ENCODE measurements at places on chromosomes 11 and 22.

GRCh38 chr11:130413405-130414106, 14.9 kb downstream of the ADAMTS8 start:
- DNase-seq: no peak

DNA sequence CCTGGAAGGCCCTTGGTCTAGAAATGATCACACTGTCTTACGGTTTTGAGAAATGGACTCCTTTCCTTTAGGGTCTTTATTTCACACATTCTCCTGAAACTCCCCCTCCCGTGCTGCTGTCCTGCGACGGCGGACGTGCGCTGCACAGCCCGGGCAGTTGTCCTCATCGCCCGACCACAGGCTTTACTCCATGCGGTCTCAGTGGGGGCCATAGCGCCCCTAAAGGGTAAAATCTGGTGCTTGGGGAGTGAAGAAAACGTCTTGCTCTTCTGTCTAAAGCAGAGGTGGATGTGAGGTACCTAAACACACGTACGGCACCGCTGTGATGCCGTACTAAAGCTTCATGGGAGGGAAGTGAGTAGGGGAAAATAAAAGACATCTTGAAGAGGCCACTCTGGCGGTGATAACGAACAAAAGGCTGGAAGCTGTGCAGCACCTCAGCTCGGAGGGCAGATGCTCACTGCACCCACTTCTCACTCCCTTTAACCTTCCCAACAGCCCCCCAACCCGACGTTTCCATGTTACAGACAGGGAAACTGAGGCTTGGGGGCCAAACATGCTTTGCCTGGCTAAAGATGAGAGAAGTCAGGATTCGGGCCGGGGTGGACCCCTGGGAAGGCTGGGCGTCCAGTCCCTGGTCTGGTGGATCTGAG, 22.6 kb downstream of the MPPED1 start:
- DNase-seq: no peak

DNA sequence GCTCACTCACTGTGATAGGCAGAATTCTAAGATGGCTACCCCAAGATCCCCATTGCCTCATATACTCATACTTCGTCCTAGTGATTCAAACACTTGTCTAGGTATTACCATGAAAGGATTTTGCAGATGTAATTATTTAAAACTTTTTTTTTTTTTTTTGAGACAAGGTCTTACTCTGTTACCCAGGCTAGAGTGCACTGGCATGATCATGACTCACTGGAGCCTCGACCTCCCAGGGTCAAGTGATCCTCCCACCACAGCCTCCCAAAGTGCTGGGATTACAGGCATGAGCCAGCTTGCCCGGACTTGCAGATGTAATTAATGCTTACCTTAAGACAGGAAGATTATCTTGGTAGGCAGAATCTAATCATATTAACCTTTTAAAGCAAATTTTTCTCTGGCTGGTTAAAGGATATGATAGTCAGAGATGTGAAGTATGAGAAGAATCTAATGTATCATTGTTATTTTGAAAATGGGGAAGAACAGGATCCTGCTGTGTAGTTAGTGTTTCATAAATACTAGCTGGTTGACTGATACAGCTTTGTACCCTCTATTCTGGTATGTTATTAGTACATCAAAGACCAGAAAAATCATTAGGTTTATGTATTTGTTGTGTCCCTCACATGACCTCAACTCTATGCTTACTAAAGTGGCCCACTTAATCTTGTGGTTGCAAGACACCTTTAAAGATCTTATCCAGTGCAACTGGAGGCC, 35.5 kb downstream of the C2CD3 start:
- no peak for DNase-seq

GRCh38 chr11:75338516-75339208, 12.8 kb downstream of the ARRB1 start:
- DNase-seq: no peak

GRCh38 chr22:36636916-36637315, 66.6 kb downstream of the CACNG2 start:
- DNase-seq: no peak

DNA sequence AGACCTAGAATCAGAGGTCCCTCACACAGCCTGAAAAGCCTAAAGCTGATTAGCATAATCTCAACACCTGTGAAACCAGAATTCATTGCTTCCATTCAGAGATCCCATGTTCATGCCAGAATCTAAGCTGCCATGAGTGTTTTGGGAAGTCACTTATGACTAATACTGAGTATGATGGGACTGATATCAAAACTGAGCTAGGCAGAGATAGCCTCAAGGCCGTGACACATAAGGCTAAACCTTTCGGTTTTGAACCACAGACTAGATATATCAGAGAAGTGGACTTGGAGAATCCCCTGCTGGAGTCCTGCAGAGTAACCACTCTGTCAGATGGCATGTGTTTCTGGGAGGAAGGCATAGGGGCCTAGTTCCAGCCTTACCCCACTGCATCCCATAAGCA, 23.1 kb upstream of the GLYATL2 start:
- DNase-seq: no peak

DNA sequence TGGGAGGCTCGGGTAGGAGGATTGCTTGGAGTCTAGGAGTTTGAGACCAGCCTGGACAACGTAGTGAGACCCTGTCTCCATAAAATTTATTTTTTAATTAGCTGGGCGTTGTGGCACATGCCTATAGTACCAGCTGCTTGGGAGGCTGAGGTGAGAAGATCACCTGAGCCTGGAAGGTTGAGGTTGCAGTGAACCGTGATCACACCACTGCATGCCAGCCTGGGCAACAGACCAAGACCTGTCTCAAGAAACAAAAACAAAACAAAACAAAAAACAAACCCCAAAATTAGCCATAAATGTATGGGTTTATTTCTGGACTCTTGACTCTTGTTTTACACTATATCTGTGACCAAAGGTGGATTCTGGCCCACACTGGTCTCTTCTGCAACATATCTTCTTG, 41.6 kb downstream of the EIF3F start:
- DNase-seq: no peak

DNA sequence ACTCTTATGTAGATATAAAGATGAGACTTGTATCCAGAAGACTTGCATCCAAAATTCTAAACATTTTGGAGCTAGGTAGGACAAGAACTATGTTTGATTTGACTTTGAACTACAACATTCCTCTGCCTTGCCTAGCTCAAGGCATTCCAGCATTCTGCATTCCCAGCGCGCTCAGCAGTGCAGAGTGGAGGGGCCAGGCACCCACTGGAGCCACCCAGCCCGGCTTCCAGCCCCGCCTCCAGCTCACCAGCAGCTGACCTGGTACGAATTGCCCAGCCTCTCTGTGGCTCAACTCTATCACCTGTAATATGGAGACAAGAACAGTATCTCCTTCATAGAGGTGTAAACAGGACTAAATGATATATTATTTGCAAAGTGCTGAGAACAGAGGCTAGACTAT, 28.8 kb downstream of the PRDM10 start:
- DNase-seq: no peak

DNA sequence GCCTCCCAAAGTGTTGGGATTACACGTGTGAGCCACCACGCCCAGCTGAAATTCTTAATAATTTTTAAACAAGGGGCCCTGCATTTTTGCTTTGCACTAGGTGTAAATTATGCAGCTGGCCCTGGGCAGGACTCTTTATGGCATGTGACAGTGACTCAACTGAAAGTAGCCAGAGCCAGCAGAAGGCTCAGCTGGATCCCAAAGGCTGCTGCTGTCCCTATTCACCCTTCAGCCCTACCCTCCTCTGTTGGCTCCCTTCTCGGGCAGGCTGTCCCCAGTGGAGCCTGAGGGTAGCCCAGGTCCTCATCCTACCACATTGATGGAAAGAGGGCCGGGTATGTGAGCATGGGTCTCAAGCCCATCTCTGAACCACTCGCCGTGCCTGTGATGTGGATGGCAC, 45.6 kb downstream of the CD82 start:
- DNase-seq: no peak

DNA sequence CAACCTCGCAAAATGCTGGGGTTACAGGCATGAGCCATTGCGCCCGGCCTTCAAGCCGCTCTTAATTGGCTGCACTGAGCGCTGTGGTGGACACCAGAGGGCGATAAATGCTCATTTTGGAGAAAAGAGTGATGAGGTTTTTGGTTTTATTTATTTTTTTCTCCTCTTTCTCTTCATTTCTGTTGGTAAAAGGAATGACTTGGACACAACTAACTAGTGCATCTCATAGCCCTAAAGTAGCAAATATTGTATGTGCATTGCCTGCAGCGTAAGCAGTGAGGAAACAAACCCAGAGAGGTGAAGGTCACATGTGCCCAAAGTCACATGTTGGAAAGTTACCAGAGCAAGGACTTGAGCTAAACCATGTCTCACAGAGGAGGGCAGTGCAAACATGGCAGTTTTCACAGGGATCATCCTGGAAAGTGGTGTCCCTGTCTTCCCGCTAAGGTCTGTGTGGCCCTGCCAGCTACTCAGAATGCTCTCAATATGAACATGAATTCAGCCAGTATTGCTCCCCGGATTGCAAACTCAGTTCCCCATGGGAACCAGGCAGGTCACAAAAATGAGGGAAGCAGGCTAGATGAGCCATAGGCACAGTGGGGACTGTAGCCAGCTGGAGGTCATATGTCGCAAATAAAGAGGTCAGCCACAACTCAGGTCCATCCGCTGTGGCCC, 8.6 kb upstream of the CD82 start:
- DNase-seq: no peak

- no peak for DNase-seq
Observed at GRCh38 chr11:129720994-129721393, 94.7 kb upstream of the TMEM45B start.

DNA sequence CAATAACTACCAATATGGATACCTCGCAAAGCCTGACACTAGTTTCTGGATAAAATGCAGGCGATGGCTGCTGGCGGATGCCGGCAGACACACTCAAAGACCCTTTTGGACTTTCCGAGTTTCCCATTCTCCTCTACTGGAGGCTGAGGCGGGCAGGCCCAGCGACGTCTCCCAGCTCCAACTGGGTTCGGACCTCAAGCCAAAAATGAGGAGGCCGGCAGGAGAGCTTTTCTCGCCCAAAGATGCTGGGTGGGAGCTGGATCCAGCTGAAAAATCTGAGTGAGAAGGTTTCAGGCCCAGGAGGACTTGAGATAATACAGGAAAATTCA, 428 bp upstream of the FEZ1 start:
- no peak for DNase-seq

- DNase-seq: no peak
Observed at GRCh38 chr22:27699383-27700019, 102.1 kb downstream of the MN1 start.

DNA sequence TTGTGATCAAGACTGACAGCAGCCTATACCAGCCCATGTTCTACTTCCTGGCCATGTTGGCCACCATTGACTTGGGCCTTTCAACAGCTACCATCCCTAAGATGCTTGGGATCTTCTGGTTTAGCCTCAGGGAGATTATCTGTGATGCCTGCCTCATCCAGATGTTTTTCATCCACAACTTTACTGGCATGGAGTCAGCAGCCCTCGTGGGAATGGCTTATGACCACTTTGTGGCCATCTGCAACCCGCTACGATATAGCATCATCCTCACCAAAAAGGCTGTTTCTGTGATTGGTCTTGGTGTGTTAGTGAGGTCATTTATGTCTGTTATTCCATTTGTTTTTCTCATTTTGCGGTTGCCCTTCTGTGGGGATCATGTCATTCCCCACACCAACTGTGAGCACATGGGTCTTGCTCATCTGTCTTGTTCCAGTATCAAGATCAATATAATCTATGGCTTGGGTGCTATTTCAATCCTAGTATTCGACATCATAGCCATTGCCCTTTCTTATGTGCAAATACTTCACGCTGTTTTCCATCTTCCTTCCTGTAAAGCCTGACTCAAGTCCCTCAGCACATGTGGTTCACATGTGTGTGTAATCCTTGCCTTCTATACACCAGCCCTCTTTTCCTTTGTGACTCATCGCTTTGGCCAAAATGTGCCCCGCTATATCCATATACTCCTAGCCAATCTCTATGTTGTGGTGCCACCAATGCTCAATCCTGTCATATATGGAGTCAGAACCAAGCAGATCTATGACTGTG, 23.6 kb downstream of the OR52E1 start:
- DNase-seq: no peak

Measured in GM19239 (cell line).